ENCODE measurements at places on chromosomes 13 and 19.

DNA sequence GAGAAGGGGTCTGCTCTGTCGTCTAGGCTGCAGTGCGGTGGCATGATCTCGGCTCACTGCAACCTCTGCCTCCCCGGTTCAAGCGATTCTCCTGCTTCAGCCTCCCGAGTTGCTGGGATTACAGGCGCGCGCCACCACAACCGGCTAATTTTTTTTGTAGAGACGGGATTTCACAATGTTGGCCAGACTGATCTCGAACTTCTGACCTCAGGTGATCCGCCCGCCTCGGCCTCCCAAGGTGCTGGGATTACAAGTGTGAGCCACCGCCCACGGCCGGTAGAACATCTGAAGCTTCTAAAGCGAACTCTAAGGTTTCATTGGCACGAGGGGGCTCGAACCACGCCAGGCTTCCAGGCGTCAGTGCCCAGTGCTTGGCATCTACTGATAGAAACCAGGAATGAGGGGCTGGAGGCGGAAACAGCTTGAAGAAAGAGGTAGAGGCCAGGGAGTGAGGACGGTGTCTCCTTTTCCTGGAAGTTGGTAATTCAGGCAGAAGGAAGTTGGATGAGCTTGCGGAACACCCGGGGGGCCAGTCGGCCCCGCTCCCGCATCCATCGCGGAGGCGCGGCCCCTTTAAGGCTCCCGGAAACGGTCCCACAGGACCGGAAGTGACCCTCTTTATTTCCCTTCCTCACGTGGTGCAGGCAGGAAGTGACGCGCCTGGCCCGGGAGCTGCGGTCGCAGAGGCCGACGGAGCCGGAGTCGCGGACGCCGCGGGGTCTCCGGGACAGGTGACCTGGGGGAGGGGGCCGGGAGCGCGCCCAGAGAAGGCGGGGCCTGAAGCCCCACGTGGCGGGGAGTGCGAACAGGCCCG is at the start of gene CCDC9:
CCDC9 (plus strand) TSS at position 647 of the 814 bp plus-strand sequence. CDS start 1,876 bp downstream, outside the sequence.
- H3K4me3 ChIP-seq: peak within 1 kb of the TSS; percentile 98
- H3K4me1 ChIP-seq: peaks cover 31% of the 10 kb centered on the region
- H3K27me3 ChIP-seq: no peaks in the 10 kb centered on the region
- peaks cover 4% of the 10 kb centered on the region for H3K36me3 ChIP-seq
- peak within 1 kb of the TSS; percentile 99 for H3K27ac ChIP-seq

DNA sequence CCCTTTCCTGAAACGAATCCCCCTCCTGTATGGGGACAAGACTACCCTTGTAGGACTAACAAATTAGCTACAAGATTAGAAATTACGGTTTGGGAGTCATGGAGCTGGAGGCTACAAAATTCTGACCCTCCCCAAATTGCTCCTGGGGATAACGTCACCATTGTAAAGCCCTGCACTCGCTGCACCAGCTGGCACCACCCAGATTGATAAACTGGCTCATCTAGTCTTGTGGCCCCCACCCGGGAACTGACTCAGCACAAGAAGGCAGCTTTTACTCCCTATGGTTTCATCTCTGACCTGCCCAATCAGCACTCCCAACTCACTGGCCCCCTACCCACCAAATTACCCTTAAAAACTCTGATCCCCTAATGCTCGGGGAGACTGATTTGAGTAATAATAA is 150.6 kb upstream of the TSC22D1 start:
- no peak overlapping the region for H3K27ac ChIP-seq
- DNase-seq: no peak
- H3K4me1 ChIP-seq: no peaks in the 10 kb centered on the region
- H3K27me3 ChIP-seq: no peaks in the 10 kb centered on the region
- no peak overlapping the region for H3K4me3 ChIP-seq

DNA sequence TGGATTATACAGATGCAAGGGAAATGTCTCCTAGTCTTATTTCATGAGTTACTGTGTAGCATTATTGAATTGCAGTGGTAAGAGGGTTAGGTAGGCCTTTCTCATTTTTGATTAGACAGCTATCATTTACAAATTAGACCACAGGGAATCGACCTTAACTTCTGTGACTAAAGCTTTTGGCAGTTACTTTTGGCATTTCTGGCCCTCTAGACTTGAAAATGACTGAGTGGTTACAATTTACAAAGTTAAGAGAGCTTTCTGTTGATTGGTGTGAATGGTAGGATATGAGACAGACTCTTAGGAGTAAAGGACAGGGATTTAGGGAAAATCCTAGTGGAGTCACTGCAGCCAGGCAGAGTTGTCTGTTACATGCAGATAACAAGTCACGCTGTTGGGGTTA is 86.1 kb downstream of the GGACT start:
- no peak for DNase-seq
- H3K36me3 ChIP-seq: peaks cover 3% of the 10 kb centered on the region
- no peak overlapping the region for H3K4me3 ChIP-seq
- no peak overlapping the region for H3K27ac ChIP-seq
- H3K27me3 ChIP-seq: no peaks in the 10 kb centered on the region

GRCh38 chr19:36807029-36807428 is 31.2 kb downstream of the ZNF790 start:
- H3K36me3 ChIP-seq: peaks cover 48% of the 10 kb centered on the region
- H3K4me1 ChIP-seq: no peaks in the 10 kb centered on the region
- DNase-seq: no peak
- no peaks in the 10 kb centered on the region for H3K27me3 ChIP-seq
- H3K27ac ChIP-seq: no peak overlapping the region
- H3K4me3 ChIP-seq: no peak overlapping the region

DNA sequence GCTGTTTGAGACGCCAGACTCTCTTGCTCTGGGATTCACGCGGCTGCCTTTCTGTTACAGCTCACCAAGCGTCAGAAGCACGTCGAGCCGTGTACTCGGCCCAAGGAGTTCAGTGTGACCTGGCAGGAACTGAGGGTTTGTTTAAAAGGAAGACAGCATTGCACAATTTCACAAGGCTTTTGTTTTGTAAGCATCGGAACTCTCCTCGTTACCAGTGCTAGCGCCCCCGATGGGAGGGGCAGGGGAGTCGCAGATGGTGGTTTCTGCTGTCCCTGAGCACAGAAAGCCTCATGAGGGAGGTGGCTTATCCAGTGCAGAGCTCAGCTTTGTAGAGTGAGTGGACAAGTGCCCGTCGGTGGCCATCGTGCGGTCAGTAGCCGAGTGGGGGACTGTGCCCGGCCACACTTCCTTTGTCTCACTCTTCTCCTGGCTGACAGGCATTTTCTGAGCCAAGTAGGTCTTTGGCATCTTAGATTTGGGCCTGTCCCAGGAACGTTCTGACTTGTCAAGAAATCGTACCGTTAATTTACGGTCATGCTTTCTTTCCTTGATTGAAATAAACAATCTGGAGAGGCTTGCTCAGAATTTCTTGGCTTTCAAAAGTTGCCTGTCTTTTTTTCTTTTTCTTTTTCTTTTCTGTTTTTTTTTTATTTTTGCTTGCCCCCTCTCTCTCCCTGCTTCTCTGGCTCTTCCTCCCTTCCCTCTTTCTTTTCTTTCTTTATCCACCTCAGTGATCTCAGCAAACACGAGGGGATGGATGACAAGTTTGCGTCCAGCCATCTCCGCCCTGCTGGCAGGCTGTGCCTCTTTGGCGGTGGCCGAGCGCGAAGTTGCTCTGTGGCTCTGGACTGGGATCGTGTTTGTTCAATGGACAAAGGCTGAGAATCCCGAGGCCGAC is 7.7 kb downstream of the KDM4B start:
- H3K4me3 ChIP-seq: peak overlapping the region; percentile 74
- peaks cover 36% of the 10 kb centered on the region for H3K4me1 ChIP-seq
- H3K27me3 ChIP-seq: no peaks in the 10 kb centered on the region
- no peaks in the 10 kb centered on the region for H3K36me3 ChIP-seq
- DNase-seq: no peak

DNA sequence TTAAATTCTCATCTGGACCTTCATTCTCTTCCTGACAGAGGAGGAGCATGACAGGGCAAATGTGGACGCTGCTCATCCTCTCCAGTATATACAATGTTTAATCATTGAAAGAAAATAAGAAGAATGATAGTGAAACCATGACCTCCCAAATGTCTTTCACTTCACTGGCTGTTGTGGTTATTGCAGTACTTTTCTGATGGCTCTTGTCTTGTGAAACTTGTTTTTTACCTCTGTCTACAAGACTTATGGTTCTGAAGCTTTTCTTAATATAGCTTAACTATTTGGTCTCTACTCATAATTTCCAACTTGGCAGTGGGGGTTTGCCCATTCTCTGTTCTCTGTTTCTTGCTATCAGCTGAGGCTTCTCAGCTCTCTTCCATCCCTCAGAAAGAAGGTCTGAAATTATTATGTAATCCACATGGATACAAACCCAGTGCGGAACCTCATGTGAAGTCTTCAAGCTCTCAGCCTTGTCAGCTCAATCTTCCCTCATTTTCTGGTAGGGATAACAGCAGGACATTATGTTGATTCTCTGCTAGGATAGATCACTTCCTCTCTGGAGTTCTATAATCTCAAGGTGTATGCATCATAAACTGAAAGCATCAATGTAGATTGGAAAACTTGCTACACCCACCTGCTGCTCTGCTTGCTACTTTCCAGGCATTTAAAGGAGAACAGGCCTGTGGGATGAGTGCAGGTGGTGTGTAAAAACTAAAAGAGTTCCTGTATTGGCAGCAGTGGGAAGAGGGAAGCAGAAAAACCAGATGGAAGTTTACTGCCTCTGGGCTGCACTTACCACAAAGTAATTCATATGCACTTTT is 250.3 kb upstream of the HTR2A start:
- DNase-seq: no peak
- no peak overlapping the region for H3K4me3 ChIP-seq
- H3K27ac ChIP-seq: no peak overlapping the region
- H3K27me3 ChIP-seq: no peaks in the 10 kb centered on the region

GRCh38 chr13:30319130-30319529 is 11.8 kb upstream of the KATNAL1 start:
- H3K27me3 ChIP-seq: no peaks in the 10 kb centered on the region
- no peaks in the 10 kb centered on the region for H3K36me3 ChIP-seq

GRCh38 chr19:6066661-6067646 is 43.3 kb downstream of the RFX2 start:
- peak overlapping the region; percentile 71 for H3K4me3 ChIP-seq
- H3K27ac ChIP-seq: peak overlapping the region; percentile 95
- H3K36me3 ChIP-seq: peaks cover 6% of the 10 kb centered on the region
- H3K27me3 ChIP-seq: no peaks in the 10 kb centered on the region
- DNase-seq: peak; percentile 72

DNA sequence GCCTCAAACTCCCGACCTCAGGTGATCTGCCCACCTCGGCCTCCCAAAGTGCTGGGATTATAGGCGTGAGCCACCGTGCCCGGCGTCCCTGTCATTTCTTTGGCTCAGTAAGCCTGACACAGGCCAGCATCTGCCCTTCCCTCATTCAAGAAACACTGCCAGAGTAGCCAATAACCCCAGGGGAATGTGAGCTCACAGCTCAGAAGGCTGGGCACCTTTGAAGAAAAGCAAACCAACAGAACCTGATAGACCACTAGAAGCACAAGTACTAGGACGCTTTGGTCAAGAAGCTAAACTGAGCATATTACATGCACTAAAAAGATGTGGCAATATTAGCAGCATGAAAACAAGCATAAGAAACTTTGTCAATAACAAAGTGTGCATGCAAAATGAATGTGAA is 14.2 kb downstream of the SIGLEC5 start:
- H3K27ac ChIP-seq: no peak overlapping the region
- H3K27me3 ChIP-seq: peaks cover 68% of the 10 kb centered on the region
- H3K4me3 ChIP-seq: no peak overlapping the region

DNA sequence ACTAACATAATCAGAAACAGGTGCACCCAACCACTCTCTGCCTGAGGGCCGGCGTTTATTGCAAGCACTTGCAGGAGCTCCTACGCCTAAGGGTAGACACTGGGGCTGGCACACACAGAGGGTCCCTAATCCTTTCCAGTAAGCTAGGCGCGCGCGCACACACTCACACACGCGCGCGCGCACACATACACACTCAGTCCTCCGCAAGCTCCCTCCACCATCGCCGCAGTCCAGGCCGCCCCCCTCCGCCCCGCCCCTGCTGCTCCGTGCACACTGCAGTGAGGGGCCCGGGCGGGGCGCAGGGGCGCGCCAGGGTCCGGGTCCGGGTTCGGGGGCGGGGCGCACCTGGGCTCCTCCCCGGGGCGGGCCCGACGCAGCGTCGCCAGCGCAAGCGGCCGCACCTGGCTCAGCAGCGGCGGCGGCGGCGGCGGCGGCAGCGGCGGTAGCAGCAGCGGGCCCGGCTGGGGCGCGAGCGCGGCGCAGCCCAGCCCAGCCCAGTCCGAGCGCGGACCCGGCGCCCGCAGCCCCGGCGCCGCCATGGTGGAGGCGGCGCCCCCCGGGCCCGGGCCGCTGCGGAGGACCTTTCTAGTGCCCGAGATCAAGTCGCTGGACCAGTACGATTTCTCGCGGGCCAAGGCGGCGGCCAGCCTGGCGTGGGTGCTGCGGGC is at the start of gene CAMSAP3:
CAMSAP3 (plus strand) TSS at position 398 of the 668 bp plus-strand sequence; CDS start at position 538, 140 bp downstream.
- no peaks in the 10 kb centered on the region for H3K36me3 ChIP-seq
- H3K4me1 ChIP-seq: peaks cover 9% of the 10 kb centered on the region
- H3K4me3 ChIP-seq: peak within 1 kb of the TSS; percentile 85
- no peak within 1 kb of the TSS for H3K27ac ChIP-seq

DNA sequence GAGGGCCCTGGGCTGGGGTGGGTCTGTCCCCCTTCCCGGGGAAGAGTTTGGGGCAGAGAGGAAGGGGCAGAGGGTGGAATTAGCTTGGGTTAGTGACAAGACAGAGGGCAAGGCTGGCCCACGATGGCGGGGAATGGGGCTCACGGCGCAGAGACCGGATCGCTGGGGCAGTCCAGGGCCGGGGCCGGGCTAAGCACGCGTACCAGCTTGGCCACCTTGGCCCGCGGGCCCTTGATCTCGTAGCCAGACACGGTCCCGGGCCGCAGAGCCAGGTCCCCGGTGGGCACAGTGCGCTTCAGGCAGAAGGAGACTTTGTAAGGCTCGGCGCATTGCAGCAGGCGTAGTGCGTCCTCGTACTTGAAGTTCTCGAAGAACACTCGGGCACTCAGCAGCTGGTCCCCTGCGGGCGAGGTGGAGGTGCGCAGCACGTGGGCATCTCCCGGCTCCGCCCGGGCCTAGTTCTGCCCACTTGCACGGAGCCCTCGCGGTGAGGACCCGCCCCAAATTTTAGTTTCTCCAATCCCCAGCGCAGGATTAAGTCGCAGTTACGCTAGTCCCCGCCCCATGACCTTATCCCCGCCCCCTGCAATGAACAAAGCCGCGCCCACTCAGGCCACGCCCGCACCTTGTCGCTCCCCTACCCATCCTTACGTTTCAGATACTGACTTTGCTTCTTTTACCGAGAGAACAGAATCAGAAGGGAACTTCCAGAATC is 8.6 kb upstream of the HIPK4 start:
- H3K27me3 ChIP-seq: no peaks in the 10 kb centered on the region
- H3K27ac ChIP-seq: no peak overlapping the region
- H3K36me3 ChIP-seq: no peaks in the 10 kb centered on the region
- peaks cover 14% of the 10 kb centered on the region for H3K4me1 ChIP-seq

GRCh38 chr13:100214886-100215285 is 126.0 kb downstream of the PCCA start:
- no peaks in the 10 kb centered on the region for H3K27me3 ChIP-seq
- no peaks in the 10 kb centered on the region for H3K4me1 ChIP-seq
- no peak for DNase-seq
- H3K27ac ChIP-seq: no peak overlapping the region
- H3K4me3 ChIP-seq: no peak overlapping the region
- H3K36me3 ChIP-seq: peaks cover 26% of the 10 kb centered on the region

DNA sequence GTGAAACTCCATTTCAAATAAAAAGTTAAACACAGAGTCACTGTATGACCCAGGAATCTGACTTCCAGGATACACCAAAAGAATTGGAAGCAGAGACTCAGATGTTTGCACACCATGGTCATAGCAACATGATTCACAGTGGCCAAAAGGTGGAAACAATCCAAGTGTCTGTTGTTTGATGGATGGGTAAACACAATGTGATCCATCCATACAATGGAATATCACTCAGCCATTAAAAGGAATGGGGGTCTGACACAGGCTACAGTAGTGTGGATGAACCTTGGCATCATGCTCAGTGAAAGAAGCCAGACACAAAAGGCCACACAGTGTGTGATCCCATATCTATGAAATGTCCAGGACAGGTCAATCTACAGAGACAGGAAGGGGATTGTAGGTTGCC is 174.3 kb downstream of the PTPRS start:
- peaks cover 25% of the 10 kb centered on the region for H3K4me1 ChIP-seq
- no peaks in the 10 kb centered on the region for H3K36me3 ChIP-seq
